Activated CD8-positive, alpha-beta memory T cell treated with anti-CD3 and anti-CD28 coated beads, Interleukin-2, amount 10 ng/mL, durations not matched to agents 7 days and 5 days (primary cell): ENCODE measurements at places on chromosomes 2 and 18.
A peak's percentile ranks its signal among the peaks of the same experiment; 100 is the strongest.

DNA sequence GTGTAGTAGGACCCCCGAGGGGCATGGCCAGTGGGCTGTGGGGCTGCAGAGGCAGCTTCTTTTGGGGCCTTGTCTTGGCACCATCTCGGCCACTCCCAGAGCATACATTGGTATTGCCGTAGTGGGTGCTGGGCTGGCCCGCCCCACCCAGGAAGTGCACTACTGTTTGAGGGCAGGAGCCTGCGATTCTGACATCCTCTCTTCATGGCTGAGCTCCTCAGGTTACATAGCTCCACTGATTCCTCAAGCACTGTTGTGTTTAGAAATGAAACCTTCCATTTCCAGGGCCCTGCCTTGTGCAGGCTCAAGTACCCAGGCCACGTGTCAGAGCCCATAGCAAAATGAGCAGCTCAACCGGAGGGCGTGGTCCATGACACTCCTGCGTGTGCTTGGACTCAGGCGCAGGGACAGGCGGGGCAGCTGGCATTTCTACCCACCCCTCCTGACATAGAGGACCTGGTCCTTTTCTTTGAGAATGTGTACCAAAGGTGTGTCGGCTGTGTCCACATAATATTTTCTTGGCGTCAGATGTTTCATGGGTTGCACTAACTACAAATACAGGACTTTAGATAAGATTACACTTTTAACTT is 67.9 kb downstream of the DGKD start:
- DNase-seq: peak; percentile 87

GRCh38 chr2:127857265-127857808 is 618 bp downstream of the POLR2D start:
- DNase-seq: peak; percentile 46

GRCh38 chr18:59616501-59616900 is 80.7 kb downstream of the CCBE1 start:
- DNase-seq: no peak

DNA sequence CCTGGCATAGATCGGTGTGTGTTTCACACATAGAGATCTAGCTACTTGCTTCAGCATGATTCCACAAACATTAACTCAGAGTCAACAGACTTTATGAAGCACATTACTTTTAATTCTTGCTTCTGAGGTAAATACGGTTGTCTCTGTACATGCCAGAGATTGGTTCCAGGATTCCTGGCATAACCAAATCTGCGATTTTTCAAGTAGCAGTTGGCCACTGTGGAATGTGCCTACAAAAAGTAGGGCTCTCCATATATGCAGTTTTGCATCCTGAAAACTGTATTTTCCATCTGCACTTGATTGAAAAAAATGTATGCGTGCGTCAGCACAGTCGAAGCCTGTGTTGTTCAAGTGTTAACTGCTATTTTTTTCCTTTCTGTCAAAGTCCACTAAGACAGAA is 85.0 kb downstream of the ZAP70 start:
- no peak for DNase-seq

DNA sequence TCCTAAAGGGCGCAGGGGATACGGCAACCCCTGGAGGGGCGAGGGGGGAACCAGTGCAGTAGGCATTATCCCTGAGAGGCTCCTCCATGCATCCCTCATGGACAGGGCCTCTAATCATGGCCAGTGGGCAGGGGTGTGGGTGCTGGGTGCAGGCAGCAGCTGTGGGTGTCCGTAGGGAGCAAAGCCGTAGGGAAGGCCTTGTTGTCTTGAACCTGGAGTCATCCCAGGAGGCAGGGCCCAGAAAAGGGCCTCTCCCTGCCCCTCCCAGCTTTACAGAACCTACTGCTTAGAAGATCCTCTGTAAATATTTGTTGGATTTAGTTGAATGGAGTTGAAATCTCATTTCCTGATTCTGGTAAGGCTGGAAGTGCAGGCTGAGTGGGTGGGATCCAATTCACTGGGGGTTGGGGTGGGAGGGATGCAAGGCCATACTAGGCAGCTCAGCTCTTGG is 207.0 kb upstream of the HAAO start:
- no peak for DNase-seq

GRCh38 chr18:7207366-7207915 is 23.4 kb upstream of the LRRC30 start:
- no peak for DNase-seq

DNA sequence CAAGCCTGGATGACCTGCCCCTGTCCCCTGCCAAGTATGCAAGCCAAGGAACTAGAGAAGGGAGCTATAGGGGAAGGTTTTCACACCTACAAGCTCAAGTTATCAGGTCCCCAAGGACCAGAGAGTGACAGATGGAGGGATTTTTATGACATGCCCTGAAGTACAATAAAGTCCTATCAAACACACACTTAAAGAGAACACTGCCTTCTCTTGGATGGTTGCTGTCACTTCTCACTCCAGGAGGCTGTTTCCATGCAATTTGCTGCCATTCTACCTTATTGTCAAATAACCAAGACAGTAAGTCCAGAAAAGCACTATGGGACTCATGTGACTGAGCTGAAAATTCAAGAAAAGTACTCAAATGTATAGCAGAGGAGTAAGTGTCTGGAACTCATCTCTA is 76.6 kb upstream of the DDX18 start:
- DNase-seq: no peak

GRCh38 chr2:132850688-132851087 is 180.7 kb upstream of the LYPD1 start:
- no peak for DNase-seq

DNA sequence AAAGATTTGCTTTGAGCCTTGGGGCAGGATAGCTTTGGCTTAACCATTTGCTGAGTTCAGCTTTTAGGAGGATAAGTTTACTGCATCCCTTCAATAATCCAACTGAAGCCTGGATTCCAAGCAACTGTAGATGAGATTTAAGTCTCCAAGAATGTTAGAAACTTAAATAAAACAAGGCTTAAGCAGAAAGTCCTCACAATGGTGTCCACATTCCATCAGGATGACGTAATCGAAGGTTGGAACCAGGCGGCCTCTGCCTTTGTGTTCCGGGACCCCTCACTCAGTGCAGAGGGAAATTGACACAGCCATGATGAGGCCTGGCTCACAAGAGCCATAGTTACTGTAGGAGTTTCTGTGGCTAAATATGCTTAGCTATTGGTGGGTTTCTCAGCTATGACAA is 260.4 kb downstream of the LPIN1 start:
- DNase-seq: no peak

DNA sequence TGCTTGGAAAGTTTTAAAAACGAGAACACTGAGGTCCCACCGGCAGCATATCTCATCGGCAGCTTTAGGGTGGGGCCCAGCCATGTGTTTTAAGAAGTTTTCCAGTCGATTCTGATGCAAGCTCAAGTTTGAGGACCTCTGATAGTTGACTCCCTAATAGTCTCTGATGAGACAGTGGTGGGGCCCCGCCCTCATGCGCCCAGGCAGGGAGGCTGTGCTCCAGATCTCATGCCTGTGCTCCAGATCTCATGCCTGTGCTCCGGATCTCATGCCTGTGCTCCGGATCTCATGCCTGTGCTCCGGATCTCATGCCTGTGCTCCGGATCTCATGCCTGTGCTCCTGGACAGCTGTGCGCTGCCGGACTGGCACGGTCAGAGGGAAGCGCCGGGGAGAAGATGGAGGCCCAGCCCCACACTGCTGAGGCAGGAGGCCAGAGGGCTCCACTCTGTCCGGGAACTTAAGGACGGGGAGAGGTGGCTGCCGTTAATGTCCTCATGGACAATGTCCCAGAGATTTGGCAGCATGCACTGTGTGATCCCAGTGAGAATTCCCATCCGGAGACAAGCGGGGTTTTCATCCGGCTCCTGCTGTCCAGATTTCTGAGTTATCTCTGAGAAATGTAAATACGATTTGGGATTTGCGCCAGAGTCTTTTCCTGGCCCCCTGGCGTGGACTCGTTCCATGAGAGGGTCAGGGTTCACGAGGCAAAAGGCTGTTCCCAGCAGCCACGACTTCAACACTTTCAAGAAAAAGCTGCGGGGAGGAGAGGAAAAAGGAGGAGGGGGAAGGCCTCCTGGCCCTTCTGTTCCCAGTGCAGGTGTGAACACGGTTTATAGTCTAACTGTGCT is 9.4 kb upstream of the COLEC11 start:
- DNase-seq: no peak
